ENCODE measurements at places on chromosomes 3 and 15.

GRCh38 chr3:4528320-4528719 lies 35.2 kb downstream of the ITPR1 start:
- DNase-seq, result no peak

GRCh38 chr15:37880009-37880834 lies 54.2 kb upstream of the TMCO5A start:
- no peak for DNase-seq

DNA sequence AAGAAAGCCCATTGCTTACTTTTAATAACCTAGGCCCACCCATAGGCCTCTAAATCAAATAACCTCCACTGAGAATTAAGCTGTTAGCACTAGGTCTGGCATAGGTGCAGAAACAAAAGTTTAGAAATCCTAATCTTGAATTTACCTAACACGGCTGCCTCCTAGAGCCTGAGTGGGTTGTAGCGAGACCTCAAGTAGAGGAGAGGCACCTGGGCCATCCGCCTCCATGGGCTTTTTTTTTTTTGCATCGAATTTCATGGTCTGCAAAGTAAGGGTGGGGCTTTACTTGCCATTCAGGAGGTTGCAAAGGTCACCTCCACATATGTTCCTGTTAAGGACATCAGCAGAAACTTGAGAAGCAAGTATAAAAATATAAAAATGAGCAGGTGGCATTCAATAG lies 6.6 kb upstream of the TPM1 start:
- DNase-seq, result no peak

- no peak for DNase-seq
These were observed 42.8 kb upstream of the UBE2E1 start for GRCh38 chr3:23762759-23763477.

- no peak for DNase-seq
These were observed 426.3 kb downstream of the AGBL1 start for GRCh38 chr15:86505951-86506350.

- DNase-seq, result no peak
These were observed 284.5 kb downstream of the ADAMTS17 start for GRCh38 chr15:100057281-100057680.

DNA sequence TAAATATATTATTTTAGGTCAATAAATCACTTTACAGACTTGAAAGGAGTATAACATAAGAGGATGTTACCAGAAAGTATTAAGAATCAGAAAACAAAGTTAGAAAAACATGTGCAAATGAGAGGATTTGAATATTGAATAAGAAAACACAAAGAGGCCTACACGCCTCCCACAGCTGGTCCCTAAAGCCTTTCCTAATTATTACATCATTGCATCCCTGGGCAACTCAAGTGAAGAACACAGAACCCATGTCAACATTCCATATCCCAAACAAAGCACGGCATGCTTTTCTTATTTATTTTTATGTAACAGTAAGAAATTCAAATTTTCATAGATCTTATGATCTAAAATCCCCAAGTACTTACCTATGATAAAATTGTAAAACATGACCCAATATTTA lies 61.2 kb downstream of the HERC1 start:
- no peak for DNase-seq

- peak; percentile 59 for DNase-seq
These were observed 14.2 kb upstream of the U2SURP start for GRCh38 chr3:142987080-142987700.

DNA sequence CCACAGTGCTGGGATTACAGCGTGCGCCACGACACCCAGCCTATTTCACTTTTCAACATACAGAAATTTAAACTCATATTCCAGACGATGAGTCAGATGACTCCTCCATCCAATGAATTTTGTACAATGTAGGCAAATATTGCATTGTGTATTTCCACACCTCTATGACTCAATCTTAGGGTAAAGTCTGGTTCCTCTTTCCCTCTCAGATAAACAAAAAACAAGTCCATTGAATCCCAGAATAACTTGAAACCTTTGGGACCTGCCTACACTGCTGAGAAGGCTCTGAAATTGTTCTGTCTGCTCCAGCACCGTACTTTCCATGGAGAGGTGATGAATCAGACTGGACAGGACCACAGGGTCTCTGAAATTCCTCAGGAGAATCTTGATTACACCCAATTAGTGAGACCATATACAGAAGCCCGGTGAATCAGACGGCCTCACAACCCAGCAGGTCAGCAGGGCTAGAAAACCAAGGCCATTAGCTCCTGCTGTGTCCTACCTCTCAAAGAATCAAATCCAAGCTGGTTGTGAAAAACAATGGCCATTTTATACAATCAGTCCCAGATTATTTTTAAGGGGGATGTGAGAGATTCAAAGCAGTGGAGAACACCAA lies 112.6 kb downstream of the ERC2 start:
- DNase-seq, result no peak

DNA sequence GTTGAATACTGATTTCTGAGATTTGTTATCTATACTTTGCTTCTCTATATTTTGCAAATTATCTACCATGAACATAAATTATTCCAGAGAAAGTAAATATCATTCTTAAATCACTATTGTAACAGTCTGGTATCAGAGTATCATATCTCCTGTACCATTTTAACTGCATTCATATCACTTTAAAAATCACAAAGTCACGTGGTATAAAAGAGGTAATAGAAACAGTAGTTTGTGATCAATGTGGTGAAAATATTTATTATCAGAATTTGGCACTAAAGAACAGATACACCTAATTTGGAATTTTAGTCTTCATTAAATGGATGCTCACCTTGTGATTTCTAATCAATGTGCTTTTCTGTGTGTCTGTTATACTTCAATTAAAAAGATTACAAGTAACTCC lies 47.8 kb downstream of the P3H2 start:
- no peak for DNase-seq

- peak; percentile 29 for DNase-seq
These were observed 336.3 kb upstream of the CFAP20DC start for GRCh38 chr3:59386165-59386564.

DNA sequence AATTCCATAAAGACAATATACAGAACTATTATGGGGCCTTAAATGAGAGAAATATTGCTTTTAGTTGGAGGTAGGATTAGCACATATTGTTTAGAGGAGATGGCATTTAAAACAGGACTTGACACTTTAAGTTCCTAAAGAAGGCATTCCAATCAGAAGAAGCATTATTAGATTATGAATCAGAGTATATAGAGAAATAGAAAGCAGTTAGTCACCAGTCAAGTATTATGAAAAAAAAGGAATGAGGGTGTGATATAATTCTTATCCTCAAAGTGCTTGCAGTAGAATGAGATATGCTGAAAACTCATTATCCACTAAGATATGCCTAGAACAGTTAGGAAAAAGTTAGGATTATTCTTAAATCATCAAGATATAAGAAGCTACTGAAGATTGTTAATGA lies 456.2 kb downstream of the ZNF385D start:
- DNase-seq, result no peak

DNA sequence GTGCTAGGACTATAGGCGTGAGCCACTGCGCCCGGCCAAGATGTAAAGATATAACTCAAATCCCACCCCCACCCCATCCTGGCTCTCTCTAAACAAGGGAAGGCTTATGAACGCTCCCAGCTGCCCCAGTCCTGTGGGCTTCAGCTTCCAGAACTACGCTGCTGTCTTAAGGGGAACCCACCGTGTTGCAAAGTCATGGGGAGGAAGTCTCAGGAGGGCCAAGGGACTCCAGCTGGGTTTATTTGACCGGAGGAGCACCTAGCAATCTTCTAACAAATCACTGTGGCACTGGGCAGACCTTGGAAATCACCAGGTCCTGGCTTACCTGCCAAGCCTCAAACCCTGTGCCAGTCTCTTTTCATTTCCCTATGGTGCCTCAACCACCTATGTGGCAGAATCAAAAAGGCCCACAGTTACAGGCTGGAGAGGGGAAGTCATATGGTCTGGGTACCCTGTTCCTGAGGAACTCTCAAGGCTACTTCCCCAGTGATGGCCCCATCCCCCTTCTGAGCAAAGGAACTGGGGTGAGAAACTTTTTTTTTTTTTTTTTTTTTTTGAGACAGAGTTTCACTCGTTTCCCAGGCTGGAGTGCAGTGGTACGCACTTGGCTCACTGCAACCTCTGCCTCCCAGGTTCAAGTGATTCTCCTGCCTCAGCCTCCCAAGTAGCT lies 83.4 kb downstream of the RBPMS2 start:
- peak; percentile 45 for DNase-seq

DNA sequence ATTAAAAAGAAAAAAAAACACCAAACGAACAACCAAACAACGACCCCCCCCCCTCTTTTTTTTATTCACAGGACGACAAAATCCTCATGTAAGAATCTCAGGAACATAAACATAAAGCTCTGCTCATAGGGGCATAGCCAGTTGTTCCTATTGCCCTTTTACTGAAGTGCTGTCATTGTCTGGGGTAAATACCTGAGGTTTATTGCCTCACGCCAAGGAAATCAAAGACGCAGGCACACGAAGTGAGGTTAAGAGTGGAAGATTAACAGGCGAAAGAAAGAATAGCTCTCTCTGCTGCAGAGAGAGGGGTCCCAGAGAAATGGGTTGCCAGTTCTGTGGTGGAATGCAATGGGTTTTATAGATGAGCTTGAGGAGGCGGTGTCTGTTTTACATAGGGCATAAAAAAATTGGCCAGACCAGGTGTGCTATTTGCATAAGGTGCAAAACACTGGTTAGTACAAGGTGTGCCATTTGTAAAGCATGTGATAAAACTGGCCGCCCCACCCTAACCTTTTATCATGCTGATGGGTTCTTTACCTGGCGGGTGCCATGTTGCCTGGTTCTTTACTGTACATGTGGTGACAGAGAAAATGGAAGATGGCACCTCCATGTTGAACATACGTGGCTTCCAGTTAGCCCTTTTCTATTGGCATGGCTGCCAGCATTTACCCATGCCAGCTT lies 257.6 kb upstream of the ZPLD1 start:
- no peak for DNase-seq

DNA sequence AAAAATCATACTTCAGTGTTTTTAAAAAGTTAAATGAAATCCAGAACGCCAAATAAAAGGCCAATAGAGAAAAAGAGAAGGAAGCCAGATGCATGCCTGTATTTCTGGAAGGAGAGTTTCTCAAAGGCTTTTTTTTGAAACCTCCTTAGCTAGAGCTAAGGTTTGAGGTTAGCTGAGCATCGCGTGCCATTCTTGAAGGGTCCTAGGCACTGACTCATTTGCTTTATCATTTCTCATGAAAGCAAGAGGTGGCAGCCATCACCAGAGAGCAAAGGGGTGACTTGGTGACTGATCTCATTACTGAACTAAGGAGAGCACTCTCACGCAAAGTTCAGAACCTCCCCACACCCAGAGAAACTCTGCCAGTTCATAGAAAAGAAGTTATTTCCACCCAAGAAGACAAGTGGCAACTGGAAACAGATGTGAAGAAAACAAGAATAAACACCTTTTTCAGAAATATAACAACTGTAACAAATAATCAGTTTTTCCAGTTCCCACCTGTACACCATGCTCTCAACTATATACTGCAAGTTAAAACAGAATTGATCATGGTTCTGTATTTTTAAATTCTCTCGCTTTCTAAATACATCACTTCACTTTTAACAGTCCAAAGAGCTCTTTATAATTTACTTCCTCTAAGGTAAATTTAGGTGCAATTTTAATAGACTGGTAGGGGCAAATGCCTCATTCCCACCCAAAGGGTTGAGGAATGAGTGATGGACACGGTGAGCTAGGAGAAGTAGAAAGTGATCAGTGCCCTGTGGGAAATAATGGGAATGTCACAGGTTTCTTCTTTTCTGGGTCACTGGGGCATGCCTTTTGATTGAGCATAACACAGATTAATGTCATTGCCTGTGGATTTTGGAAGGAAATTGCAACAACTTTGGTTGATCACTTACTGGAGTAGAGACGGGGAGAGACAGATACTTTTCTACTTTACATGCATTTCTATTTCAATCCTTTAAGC lies 24.7 kb downstream of the GPR15 start:
- peak; percentile 73 for DNase-seq

DNA sequence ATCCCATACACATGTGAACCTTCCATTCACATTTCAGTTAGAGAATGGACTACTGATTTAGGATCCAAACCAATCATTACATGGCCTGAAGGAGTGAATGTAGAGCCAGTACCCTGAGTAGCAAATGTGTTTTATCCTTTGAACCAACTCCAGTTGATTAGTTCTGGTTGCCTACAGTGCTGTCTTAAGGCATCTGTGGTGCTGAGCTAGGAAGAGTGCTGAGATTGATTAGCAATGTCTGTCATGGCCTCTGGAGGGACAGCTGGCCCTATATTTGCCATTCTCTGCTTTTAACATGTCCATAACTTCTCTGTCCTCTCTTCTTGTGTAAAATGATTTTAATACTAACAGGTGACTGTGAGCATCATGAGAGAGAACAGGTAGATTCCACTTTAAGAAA lies 11.1 kb downstream of the LRTM1 start:
- no peak for DNase-seq

DNA sequence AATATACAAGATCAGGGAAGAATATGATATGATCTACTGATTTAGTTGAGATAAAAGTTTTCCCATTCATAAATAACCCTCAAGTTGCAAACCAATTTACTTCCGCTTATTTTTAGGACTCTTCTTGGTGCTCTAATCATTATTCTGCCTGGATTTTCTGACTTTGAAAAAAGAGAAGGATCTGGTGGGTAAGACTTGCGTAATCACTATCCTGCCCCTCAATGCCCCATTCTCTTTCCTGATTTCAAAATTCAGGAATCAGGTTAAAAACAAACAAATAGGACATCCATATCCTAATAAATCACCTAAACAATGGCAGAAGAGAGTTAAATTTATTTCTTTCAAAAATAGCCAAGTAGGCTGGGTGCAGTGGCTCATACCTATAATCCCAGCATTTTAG lies 127.5 kb downstream of the CLASP2 start:
- DNase-seq, result no peak

DNA sequence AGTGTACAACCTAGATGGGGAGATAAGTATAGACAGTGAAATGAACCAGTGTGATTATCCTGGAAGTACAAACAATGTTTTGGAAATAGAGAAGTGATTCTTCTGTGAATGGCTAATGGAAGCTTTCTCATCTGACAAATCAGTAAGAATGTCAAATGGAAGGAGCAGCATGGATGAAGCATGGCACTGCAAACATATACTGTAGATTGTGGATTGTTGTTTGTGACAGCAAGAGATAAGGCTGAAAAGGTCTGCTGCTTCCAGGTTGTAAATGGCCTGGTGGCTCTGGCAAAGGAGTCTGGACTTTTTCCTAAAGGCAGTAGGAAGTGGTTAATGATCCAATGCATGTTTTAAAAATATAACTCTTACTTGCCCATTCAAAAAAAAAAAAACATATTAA lies 71.3 kb downstream of the FBN1 start:
- DNase-seq, result no peak

- peak; percentile 43 for DNase-seq
These were observed 1.9 kb downstream of the VGLL4 start for GRCh38 chr3:11641683-11642430.

All from CD4-positive, alpha-beta T cell treated with Interleukin-4 for 1 hour (primary cell).